Motor neuron (in vitro differentiated cells): ENCODE measurements at places on chromosomes 16 and 17.
A peak's percentile ranks its signal among the peaks of the same experiment; 100 is the strongest.

DNA sequence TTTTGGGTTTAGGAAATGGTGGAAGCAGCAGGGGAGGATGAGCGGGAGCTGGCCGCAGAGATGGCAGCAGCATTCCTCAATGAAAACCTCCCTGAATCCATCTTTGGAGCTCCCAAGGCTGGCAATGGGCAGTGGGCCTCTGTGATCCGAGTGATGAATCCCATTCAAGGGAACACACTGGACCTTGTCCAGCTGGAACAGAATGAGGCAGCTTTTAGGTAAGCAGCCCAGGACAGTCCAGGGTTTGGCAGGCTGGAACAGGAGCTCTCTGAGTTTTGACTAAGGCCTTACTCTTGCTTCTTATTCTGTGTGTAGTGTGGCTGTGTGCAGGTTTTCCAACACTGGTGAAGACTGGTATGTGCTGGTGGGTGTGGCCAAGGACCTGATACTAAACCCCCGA, 41.4 kb downstream of the SF3B3 start:
- no peak for ATAC-seq

DNA sequence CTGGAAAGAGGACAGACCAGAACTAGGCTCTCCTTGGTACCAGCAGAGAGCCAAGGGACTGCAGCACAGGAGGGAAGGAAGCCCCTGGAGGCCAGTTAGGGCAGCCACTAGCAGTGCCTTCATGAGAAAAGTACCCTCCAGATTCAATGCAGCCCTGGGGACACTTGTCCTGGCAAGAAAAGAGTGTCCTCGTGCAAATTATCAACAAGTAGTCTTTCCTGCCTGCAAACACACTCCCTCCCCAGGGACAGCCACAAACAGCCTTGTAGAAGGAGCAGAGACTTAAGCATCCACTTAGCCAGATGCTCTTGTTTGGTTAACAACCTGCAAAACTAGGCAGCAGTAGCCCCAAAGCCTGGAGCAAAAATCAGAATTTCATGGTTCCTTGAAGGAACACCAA, 24.3 kb downstream of the CENPV start:
- ATAC-seq, result no peak

- peak; percentile 23 for ATAC-seq
These were observed 5.1 kb upstream of the C17orf113 start for GRCh38 chr17:42055496-42055895.

GRCh38 chr17:70984873-70985272, 815.5 kb downstream of the KCNJ2 start:
- ATAC-seq, result no peak

DNA sequence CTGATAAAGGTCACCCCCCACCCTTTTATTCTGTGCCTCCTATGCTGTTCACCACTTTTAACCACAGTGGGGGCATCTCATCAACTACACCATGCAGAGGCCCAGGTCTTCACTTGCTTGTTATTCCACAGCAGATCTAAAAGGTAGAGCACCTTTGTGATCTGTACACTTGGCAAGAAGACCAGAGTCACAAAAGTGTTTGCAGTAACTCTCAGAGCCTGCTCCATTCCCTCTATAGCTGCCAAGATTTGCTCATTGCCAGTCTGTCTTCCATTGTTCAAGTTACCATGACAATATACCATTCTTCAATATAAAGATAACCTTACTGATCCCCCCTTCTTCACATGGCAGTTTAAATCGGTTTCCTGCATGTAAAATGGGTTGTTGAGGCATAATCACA, 180.0 kb downstream of the TOX3 start:
- ATAC-seq, result no peak

DNA sequence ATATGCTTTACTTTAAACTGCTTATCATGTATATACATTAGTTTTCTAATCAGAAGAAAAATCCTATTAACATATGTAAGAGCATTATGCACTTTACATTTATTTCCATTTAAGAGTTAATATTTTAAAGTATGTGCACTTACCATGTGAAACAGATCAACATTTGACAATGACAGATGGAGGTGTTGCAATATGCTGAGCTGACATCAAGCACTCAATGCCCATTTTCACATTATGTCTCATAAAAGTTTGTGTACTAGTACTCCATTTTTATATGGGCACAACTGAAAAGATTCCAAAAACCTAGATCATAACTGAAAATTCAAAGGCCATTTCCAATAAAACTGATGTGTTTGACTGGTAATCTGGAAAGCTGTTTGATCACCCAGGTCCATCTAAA, 420.9 kb upstream of the SOX9 start:
- ATAC-seq, result no peak

DNA sequence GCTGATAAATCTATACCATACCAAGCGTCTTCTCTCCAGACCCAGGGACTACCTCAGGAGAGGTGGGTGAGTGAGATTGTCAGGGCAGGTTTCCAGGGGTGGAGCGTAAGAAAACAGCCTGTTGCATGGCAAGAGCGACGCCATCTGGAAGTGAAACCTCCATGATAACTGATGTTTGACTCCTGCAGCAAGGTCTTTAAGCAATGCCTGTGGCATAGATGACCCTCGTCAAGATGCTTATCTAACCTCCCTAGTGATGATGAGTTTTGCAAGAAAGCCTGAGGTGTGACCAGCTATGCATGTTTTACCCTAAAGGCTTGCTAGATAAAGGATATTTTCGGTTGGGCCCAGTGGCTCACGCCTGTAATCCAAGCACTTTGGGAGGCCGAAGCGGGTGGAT, 71.6 kb downstream of the GSG1L start:
- no peak for ATAC-seq

- no peak for ATAC-seq
These were observed 325.0 kb downstream of the CBLN1 start for GRCh38 chr16:48956620-48957019.

- ATAC-seq, result peak; percentile 91
These were observed 13.0 kb upstream of the SPNS3 start for GRCh38 chr17:4420692-4421131.

DNA sequence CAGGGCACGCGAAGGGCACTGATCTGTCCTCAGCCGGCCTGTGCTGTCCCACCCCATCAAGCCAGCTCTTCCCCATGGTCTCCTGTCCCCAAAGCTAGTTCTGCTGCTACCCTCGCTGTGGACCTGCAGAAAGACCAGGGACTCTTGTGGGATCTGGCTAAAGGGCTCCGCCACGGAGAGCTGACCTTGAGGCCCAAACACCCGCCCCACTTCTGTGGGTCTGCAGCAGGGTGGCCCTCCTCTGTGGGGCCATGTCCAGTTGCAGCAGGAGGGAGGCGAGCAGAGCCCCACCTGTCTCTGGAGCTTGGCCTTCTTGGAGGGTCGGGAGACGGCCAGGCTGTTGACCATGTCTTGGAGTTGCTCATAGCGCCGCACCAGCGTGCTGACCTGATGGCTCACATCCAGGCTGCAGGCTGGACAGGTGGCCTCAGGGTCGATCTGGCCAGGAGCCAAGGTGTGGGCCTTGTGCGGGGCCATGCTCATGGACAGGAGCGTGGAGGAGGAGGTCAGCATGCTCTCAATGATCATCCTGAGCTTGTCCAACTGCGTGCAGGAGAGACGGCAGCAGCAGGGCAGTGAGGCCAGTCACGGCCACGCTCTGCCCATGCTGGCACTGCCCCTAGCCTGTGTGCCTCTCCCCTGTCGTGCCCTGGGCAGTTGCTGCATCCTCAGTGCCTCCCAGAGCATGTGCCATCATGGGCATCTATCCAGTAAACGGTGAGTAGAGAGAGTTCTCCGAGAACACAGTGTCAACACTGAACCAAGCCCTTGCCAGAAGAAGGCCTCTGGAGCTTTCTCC, 16.6 kb downstream of the UBALD2 start:
- ATAC-seq, result no peak

GRCh38 chr16:85136702-85137322, 24.5 kb upstream of the CIBAR2 start:
- ATAC-seq, result peak; percentile 54

DNA sequence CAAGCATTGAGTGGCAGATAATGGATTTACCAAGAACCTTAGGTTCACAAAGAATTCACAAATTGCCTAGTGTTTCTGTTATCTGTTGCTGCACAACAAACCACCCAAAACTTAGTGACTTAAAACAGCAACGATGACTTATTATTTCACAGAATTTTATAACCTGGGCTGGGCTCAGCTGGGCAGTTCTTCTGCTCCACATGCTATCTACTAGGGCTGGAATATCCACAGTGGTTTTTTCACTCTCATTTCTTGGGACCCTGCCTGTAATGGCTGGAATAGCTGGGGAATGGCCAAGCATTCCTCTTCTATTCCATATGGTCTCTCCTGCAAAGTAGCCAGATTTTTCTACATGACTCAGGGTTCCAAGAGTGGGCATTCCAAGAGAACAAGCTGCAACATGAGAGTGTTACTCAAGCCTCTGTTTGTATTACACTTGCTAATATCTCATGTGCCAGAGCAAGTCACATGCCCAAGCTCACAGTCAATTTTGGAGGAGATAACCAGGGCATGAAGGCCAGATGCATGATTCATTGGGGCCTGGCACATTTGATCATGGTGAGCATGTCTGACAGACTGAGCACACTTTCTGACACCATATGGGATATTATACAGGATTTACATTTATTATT, 4.9 kb upstream of the PSMD7 start:
- ATAC-seq, result no peak

GRCh38 chr17:61250335-61250890, 149.2 kb upstream of the TBX2 start:
- no peak for ATAC-seq

- ATAC-seq, result no peak
These were observed 238.3 kb downstream of the CPPED1 start for GRCh38 chr16:12565423-12565822.

DNA sequence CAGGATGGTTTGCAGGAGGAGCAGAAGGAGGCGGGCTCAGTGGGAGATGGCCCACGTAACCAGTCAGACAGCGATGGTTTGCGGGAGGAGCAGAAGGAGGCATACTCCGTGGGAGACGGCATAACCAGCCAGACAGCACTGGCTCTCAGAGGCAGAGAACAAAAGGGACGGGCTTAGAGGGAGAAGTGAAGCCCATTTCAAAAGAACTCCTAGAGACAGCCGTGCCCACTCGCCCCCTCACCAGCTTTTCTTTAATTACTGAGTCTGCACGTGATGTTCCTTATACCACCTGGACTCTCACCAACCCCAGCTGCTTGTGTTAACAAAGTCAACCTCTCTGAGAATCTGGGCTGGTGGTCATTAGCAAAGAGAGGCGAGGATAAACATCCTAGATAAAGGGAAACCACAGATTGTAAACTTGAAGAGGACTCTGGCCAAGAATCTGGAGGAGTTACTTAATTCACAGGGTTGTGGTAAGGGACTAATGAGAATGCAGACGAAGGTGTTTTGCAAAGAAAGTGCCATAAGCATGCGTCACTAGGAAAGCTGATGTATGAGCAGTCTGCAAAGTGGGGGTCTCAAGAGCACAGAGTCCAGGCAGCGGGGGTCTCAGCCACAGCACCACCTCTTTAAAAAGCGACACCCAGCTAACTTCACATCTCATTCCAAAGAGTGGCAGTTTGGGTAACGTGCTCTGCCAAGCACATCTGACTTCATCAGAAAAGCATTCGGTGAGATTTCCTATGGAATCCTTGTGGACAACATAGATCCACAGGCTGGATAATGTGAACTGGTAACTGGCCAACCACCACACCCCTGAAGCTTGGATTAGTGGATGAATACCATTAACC, 51.7 kb downstream of the NXN start:
- peak; percentile 83 for ATAC-seq

GRCh38 chr17:48598736-48599135, 5.2 kb upstream of the HOXB5 start:
- ATAC-seq, result no peak

DNA sequence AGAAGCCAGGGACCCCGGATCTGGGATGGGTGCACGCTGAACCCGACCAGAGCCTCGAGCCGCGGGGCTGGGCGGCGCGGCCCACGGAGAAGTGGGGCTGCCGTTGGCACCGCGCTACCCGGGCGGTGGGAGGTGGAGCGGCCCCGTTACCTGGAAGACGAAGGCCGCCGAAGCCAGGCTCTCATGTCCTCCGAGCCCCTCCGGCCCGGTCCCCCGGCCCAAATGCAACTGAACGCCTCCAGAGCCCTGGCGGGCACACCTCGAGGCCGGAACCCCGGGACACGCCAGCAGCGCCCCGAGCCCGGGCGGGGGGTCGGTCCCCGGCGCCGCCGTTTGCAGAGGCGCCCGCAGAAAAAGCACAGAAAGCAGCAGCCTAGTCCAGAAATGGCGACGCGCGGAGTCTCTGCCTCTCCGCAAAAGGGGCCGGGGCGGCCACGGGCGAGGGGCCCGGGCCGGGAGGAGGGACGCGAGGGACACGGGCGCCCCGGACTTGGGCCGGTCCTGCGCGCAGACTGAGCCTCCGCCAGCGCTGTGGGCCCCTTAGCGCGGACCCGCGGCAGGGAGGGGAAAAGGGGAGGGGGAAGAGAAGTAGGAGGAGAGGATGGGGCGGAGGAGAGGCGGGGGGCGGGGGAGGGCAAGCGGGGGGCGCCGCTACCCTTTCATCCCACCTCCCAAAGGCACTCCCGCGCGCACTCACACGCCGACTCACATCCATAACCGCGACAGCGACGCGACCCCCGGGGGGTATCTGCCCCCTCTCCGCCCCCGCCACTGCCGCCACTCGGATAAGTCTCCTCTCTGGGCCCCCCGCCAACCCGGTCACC, 1.4 kb downstream of the AXIN2 start:
- ATAC-seq, result peak; percentile 40

GRCh38 chr17:83113381-83113780, 34.0 kb downstream of the METRNL start:
- no peak for ATAC-seq

- ATAC-seq, result no peak
These were observed 42.2 kb downstream of the TIMM22 start for GRCh38 chr17:1039123-1039507.

GRCh38 chr16:51766739-51767138, 615.7 kb upstream of the SALL1 start:
- no peak for ATAC-seq

GRCh38 chr16:12906271-12906670, 4.9 kb downstream of the SHISA9 start:
- ATAC-seq, result no peak

GRCh38 chr17:7748076-7748775, 30.7 kb downstream of the DNAH2 start:
- no peak for ATAC-seq

GRCh38 chr17:31444026-31444425, 52.6 kb downstream of the RAB11FIP4 start:
- ATAC-seq, result no peak

DNA sequence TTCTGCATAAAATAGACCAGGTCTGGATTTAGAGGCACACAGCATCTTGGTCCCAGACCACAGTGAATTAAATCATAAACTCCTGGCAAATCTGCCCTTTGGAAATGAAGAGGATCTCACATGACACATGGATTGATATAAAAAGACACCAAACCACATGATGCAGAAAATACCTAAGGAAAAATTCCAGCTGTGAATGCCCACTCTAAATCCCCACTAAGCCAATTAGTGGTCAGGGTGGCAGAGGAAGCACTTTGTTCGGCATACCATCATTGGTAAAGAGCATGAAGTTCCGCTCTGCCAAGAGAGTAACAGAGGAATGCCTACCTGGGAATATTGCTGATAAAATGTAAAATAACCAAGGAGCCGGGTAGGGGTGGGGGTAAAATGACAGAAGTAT, 32.4 kb upstream of the NOL11 start:
- ATAC-seq, result no peak

- ATAC-seq, result no peak
These were observed 26.0 kb downstream of the CD300LF start for GRCh38 chr17:74686761-74687160.
